ENCODE measurements at places on chromosomes 16 and 17.

DNA sequence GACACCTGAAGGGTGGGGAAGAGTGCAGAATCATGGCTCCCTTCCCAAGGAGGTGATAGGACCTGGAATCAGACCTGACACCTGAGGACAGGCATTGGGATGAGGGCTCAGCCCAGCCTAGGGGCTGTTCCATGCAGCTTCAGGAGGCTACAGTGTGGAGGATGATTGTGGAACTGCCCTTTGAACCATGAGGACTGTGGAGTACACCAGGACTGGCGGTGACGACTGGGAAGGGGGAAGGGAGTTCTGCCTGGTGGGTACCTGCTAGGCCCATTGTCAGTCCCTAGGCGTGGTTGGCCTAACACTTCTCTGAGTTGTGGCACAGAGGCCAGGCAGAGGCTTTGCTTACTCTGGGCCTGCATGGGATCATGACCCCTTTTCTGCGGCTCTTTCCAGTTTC lies 76.1 kb downstream of the MPRIP start:
- no peak for DNase-seq

DNA sequence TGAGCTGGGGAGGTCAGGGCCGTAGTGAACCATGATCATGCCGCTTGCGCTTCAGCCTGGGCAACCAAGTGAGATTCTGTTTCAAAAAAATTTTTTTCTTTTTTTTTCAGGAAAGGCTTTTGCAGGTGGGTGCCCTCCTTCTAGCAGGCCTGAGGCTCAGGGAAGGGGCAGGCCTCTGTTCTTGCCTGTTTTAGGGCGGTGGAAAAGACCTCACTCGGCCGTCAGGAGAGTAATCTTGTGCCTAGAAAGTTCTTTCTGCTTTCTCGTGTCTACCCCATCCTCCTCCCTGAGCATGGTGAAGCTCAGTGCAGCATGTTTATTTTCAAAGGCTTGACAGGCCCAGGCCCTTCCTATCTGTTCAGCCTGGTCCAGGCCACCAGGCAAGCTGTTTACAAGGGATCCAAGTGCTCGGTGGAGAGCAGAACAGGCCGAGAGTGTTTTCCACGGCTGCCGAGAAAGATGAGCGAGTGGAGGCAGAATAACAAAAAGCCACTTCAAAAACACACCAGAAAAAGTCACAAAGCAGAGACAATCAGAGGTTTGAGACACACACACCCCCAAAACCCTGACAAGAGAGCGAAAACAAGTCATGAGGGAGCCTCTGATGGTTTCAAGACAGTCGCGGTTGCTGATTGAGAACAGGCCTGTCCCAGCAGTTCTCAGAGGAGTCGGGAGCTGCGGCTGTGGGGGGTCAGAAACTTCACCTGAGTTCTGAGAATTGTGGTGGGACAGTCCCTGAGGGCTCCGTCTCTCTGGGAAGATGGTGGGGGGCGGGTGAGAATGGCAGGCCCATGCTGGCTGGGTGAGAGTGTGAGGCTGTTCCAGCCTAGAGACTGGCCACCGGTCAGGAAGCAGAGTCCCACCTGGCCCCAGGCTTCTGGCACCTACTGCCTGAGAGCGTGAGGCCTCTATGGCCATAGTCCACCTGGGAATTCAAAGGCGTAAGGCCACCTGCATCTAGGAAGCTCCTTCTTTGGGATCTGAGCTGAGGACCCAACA lies 37.5 kb upstream of the CCR7 start:
- DNase-seq, result no peak

DNA sequence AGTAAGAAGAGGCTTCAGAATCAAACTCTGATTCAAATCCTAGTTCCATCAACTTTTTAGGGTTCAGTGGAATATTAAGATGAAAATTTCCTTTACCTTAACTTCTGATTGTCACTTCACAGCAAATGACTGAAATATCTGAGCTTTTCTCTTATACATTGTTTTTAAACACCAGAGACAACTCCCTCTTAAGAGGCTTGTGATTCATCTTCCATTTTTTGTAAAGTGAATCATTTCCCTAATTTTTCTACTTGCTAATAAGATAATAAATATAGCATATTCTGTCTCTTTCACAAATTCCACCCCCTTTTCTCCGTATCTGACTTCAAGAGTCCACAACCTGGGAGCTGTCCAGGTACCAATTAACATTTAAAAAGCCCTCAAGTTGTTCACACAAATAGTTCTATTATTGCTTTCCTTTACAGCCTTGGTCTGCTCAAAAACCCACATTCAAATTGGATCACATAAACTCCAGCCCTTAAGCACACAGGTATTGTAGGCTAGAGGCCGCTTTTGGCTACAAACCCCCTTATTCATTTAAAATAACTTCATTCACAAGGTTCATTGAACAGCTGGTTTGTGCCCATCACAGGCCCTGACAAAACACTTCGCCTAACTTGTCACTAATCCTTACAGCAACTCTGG lies 14.1 kb upstream of the UTP6 start:
- DNase-seq, result peak; percentile 19

DNA sequence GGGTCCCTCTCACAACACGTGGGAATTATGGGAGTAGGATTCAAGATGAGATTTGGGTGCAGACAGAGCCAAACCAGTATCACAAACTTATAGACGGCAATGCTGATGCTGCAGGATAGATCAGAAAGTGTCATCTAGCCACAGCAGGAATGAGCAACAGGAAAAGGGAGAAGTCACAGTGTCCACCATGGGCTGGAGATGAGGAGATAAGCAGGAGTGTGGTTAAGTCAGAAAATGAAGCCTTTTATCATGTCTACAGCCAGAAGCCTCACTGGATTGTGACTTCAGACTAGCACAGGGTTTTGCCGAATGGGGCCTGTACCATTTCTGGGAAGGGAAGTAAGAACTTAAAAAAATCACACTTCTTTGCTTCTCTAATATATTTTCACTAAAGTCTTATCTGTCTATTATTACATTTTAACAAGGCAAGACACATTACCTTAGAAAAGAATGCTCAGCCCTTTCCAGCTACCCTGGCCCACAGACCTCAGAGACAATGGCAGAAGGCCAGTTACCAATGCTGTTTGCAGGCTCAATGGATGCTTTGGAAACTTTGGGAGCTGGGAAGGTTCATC lies 490.2 kb upstream of the SALL1 start:
- peak; percentile 34 for DNase-seq

DNA sequence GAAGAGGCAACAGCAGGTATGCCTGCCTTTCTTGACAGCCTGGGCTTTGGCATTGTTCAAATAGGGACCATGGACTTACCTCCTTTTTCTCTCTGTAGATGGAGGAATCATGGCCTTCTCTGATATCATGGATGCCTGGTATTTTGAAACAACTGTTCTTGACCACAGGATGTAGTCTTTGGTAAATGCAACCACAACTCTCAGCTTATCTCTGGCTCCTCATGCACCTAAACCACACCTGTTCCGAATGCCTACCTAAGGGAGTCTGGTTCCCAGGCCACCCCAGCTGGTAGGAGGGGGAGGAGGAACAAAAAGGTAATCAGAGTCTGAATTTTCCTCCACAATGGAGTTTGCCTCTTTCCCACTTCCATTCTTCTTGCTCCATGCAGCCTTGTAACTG lies 18.8 kb downstream of the CDK5RAP3 start:
- no peak for DNase-seq

GRCh38 chr17:77963441-77963840 lies 4.9 kb downstream of the TNRC6C start:
- DNase-seq, result peak; percentile 28

GRCh38 chr17:59093145-59093701 lies 13.5 kb downstream of the TRIM37 start:
- DNase-seq, result no peak

GRCh38 chr16:77877712-77878347 lies 89.5 kb downstream of the VAT1L start:
- DNase-seq, result peak; percentile 78

GRCh38 chr17:30524847-30525246 lies 47.6 kb downstream of the GOSR1 start:
- no peak for DNase-seq

DNA sequence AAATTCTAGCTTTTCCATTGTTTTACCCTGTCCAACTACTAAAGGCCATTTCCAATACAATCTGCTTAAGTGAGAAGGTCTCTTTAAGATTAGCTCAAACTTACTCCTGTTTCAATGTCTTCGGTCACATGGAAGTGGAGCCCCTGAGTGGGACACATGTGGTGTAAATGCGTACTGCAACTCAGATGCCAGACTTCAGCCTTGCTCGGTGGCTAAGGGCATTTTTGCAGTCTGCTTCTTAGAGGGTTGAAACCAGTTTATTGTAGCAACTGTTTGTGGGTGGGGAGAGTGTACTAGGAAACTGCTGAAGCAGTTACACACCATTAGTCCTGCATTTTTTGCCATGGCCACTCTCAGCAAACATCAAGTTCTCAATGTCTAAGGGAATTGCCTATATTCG lies 140.6 kb downstream of the PARN start:
- DNase-seq, result peak; percentile 47

DNA sequence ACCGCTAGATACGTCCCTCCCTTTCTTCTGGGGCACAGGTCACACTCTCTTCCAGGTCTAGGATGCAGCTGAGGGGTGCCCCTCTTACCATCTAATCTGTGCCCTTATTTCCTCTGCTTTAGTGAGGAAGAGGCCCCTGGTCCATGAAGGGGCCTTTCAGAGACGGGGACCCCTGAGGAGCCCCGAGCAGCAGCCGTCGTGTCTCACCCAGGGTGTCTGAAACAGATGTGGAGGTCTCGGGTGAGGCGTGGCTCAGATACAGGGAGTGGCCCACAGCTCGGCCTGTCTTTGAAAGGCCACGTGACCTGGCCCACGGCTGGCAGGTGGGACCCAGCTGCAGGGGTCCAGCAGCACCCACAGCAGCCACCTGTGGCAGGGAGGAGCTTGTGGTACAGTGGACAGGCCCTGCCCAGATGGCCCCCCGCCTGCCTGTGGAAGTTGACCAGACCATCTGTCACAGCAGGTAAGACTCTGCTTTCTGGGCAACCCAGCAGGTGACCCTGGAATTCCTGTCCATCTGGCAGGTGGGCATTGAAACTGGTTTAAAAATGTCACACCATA lies 15.6 kb downstream of the SCGB1C2 start:
- no peak for DNase-seq

GRCh38 chr17:36505171-36505570 lies 18.7 kb downstream of the ZNHIT3 start:
- no peak for DNase-seq

- no peak for DNase-seq
These were observed 50.5 kb downstream of the DYNLRB2 start for GRCh38 chr16:80591071-80591915.

GRCh38 chr17:17822189-17822588 lies 14.6 kb downstream of the SREBF1 start:
- DNase-seq, result peak; percentile 32

- no peak for DNase-seq
These were observed 4.4 kb downstream of the CPNE2 start for GRCh38 chr16:57096793-57097192.

DNA sequence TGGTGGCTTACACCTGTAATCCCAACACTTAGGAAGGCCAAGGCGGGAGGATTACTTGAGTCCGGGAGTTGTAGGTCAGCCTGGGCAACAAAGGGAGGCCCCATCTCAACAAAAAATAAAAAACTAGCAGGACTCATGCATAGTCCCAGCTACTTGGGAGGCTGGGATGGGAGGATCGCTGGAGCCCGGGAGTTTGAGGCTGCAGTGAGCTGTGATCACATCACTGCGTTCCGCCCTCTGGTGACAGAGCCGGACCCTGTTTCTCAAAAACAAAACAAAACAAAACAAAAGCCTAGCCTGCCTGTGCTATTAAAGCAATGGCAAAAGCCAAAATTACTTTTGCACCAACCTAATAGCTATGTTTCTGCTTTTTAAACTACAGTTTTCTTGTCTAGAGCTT lies 1.5 kb downstream of the FCSK start:
- no peak for DNase-seq

- no peak for DNase-seq
These were observed 2.0 kb downstream of the PYCR1 start for GRCh38 chr17:81934850-81935708.

- DNase-seq, result no peak
These were observed 65.8 kb upstream of the RPH3AL start for GRCh38 chr17:418421-418751.

DNA sequence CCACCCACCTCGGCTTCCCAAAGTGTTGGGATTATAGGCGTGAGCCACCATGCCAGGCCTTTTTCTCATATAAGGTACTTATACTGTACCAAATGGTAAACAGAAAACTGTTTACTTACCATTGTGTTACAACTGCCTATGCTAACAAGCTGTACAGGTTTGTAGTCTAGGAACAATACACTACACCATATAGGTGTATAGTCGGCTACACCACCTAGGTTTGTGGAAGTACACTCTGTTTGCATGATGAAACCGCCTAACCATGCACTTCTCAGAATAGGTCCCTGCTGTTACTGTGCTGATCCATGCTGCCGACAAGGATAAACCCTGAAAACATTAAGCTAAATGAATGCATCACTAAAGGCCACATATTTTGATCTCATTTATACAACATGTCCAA lies 18.9 kb downstream of the DNAJA2 start:
- no peak for DNase-seq

DNA sequence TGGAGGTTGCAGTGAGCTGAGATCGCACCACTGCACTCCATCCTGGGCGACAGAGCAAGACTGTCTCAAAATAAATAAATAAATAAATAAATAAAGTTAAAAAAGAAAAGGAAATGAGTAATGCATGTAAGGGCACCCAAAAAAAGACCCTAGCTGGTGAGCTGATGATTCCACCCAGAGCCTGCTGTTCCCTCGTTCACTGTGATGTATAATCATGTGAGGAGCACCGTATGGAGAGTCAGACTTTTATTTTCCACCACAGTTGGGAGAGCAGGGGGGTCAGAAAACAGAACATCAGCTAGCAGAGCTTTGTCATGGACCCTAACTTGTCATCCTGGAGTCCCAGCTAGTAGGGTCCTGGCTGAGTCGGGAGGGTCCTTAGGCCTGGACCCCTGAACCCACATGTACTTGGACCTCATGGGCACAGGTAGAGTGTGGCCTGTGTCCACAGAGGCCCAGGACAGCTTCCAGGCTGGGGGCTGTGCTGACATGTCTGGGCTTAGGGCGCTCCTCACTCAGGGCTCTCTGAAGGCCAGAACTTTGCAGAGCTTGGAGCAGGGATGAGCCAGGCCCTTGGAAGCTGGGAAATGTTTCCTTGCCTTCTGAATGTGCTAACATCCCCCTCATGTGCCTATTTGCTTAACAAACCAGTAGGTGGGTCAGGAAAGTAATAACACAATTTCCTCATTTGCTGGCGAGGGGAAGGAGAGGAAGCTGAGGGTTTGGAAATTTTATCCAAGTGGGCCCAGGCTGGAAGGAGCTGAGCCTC lies 18.8 kb upstream of the LASP1NB start:
- peak; percentile 44 for DNase-seq

- DNase-seq, result no peak
These were observed 29.5 kb upstream of the ULK2 start for GRCh38 chr17:19897090-19897837.

Measured in ELR (cell line).